Naive thymus-derived CD8-positive, alpha-beta T cell (primary cell): ENCODE measurements at places on chromosomes 4 and X.

GRCh38 chrX:108216919-108217571 is 125.5 kb downstream of the ATG4A start:
- no peak for DNase-seq

DNA sequence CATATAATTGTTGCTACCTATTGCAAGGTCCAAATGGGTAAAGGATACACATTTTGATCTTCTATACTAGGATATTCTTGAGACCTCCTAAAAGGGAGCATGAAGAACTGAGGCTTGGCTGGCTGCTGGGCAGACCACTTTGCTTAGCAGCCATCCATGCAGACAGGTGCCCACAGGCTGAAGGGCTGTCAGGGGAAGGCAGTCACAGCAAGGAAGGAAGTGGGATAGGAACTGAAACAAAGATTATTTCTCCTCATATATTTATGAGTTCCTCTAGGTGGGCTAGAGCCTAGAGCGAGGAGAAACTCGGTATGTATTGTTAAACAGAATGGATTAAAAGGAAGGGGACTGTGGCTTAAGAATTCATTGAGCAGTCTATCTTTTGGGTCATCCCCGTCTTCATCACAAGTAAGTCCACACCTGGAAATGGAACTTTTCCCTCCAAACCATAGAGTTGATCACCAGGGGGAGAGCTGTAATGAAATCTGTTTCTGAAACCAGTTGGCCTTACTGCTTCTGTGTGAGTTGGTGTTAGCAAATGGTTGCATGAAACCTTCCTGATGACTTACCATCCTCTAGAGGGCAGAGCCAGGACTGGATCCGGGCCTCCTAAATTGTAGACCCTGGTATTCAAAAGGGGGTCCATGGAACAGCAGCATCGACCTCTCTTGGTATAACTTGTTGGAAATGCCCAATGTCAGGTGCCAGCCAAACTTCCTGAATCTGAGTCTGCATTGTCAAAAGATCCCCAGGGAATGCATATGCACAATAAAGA is 42.3 kb downstream of the AFF2 start:
- DNase-seq = no peak

DNA sequence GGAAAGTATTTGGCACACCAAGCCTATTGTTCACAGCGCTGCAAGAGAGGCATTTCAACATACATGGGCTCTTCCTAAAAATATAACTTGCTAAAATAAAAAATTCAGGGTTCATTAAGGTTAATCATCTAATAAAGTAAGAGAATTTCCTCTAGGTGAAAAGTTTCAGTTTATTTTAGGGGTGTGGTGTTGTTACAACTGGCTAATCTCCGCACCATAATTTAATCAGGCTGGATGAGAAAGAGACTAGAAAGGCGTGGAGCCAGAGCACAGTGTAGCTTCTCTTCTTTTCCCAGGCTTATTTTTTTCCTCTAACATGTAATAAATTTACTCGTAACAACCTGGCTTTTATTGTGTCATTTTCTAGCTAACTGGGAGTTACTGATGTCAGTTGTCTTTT is 47.9 kb downstream of the FHL1 start:
- no peak for DNase-seq

- DNase-seq = no peak
These were observed 244.8 kb upstream of the NEIL3 start for GRCh38 chr4:177064729-177065394.

DNA sequence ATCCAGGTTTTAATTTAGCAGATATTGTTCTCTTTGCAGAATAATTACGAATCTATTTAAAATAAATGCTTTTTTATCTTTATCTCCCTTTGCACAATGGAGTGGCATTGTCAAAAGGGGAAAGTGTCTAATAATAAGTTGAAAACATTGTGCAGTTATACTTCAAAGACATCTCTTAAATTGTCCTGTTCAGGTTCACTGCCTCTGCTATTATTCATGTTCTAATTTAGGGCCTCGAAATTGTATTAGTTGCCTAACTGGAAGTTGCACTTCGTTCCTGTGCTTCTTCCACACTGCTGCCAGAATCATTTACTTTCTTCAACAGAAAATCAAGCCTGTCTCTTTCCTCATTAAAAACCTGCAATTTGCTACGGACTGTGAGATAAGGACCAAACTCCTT is 150.5 kb upstream of the SPRY1 start:
- no peak for DNase-seq

DNA sequence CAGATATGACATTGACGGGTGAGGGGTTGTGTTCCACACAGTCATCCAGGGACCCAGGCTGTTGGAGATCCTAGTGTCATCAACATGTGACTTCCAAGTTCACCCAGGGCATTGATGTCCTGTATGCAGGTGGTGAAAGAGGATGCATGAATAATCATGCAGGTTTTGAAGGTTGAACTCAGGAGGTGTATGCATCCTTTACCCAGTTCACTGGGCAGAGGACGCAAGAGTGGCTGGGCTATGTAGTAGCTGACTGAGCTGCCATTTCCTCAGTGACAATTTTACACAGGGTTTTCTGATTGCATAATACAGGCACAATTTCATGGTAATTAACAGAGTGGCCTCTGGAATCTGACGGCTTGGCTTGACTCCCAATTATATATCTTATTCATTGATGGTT is 323.0 kb downstream of the HS3ST1 start:
- no peak for DNase-seq

GRCh38 chr4:40205259-40206198 is 8.7 kb downstream of the RHOH start:
- DNase-seq = no peak

GRCh38 chr4:52856801-52857200 is 5.3 kb upstream of the RASL11B start:
- DNase-seq = no peak

DNA sequence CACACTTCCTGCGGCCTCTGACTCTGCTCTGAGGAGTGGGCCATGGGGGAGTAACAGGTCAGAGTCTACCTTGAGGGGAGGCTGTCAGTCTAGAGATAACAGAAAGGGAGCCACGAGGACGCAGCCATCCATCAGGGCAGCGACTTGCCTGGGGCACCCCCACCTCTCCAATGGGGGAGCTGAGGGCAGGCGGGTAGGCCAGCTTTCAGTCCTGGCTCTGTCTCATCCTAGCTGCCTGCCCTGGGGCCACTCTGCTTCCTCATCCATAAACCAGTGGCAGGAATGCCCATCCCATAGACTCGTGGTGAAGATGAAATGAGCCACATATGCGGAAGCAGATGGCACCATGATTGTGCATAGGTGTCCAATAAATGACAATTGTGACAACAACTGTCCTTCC is 13.2 kb downstream of the MAGED2 start:
- DNase-seq = no peak

- DNase-seq = no peak
These were observed 65.9 kb upstream of the LIMCH1 start for GRCh38 chr4:41472081-41472480.

- no peak for DNase-seq
These were observed 80.0 kb downstream of the CLDN34 start for GRCh38 chrX:10047133-10047532.

GRCh38 chr4:137389911-137390520 is 142.3 kb downstream of the PCDH18 start:
- no peak for DNase-seq

GRCh38 chrX:72255445-72255844 is 16.6 kb upstream of the ERCC6L start:
- no peak for DNase-seq
